ENCODE measurements at places on chromosomes 12 and 14. TPM values are rescaled to one million over a fixed set of nuclear protein-coding genes. Genes with fewer than 3 reads are reported as not detected.

GRCh38 chr12:6074427-6074826, 50.0 kb downstream of the VWF start:
- peak overlapping the region; percentile 75 for H3K27ac ChIP-seq
- H3K4me3 ChIP-seq = peak overlapping the region; percentile 49
- H3K4me1 ChIP-seq = peaks cover 31% of the 10 kb centered on the region
- peaks cover 26% of the 10 kb centered on the region for H3K27me3 ChIP-seq
- peak; percentile 40 for DNase-seq

The PLCZ1 gene
- not detected for total RNA-seq

The CIDEB gene
- 30.9 TPM for total RNA-seq

DNA sequence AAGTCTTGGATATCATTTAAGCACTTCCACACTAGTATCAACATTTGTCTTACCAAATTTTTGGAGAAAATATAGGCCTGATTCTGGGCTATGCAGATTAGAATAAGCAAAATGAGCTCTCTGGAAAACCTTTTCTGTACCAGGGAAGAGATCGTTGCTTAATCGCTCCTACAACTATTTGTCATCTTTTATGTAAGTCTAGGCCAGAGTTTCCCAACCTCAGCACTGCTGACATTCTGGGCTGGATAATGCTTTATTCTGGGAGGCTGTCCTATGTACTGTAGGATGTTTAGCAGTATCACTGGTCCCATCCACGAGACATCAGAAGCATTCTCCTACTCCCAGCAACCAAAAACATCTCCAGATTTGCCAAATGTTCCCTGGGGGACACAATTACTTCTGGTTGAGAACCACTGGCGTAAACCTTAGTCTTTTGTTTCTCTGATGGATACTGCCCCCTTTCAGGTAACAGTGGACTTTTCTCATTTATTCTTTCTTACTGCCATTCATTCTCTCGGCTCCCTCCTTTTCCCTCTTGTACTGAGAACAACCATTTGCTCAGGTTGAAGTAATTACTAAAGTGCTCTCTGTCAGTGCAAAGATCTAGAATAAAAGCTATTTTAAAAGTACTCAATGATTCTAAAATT, 316.9 kb upstream of the E2F7 start:
- H3K4me1 ChIP-seq = no peaks in the 10 kb centered on the region
- no peaks in the 10 kb centered on the region for H3K27me3 ChIP-seq
- no peaks in the 10 kb centered on the region for H3K36me3 ChIP-seq
- no peak for DNase-seq
- H3K27ac ChIP-seq = no peak overlapping the region

DNA sequence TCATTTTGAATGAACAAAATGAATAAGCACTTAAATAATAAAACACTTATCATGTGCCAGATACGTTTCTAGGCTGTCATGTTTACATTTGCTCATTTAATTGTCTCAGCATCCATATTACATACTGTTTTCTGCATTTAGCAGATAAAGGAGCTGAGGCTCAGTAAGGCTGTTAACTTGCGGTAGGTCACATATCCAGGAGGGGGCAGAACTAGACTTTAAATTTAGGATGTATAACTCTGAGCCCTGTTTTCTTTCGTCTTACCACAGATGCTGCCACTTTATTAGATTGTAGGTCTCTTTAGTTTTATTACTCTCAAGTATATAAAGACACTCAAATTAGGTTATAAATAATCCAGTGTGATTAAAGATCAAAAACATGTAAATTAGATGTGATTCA, 17.7 kb downstream of the IRAK4 start:
- no peak overlapping the region for H3K27ac ChIP-seq
- peaks cover 28% of the 10 kb centered on the region for H3K36me3 ChIP-seq
- peak; percentile 22 for DNase-seq
- H3K27me3 ChIP-seq = no peaks in the 10 kb centered on the region

GRCh38 chr14:74502236-74503019, 8.9 kb downstream of the ISCA2 start:
- H3K27ac ChIP-seq = no peak overlapping the region
- H3K27me3 ChIP-seq = peaks cover 2% of the 10 kb centered on the region
- peaks cover 8% of the 10 kb centered on the region for H3K4me1 ChIP-seq
- DNase-seq = peak; percentile 22
- H3K4me3 ChIP-seq = no peak overlapping the region
- H3K36me3 ChIP-seq = no peaks in the 10 kb centered on the region

GRCh38 chr14:55789406-55789805, 209.4 kb downstream of the KTN1 start:
- H3K36me3 ChIP-seq = no peaks in the 10 kb centered on the region
- DNase-seq = no peak
- H3K27ac ChIP-seq = no peak overlapping the region

DNA sequence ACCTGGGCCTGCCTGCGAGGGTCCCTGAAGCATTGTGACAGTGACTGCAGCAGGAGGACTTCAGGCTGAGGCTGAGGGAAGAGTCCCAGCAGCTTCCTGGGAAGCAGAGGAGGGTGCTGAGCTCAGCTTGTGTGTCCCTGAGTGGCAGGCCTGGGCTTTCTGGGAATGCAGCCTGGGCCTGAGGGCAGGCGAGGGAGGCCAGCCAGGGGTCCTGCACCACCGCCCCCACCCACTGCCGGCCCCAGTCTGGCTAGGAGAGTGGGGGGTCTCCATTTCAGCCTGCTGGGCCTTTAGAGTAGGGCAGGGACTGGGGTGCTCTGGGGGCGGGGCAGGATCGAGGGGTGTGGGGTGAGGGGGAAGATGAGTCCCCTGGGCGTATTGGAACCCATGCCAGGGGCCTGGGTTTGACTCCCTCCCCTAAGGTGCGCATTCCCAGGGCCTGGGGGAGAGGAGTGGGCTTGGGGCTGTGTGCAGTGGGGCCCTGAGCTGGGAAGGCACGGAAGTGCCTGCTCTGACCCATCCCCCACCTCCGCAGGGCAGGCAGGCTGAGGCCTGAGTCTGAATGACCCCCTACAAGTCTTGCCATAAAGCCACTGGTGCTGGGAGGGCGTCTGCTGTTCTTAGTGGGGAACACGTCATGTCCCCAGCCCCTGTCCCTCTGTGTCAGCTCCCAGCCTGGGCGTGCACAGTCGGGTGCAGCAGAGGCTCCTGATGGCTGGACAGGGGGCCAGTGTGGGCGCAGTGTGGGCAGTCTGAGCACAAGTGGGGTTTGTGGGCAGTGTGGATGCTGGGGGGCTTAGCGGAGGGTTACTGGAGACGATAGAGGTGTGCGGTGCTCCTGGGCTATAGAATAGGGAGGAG, 46.4 kb downstream of the KRT80 start:
- no peaks in the 10 kb centered on the region for H3K36me3 ChIP-seq
- no peaks in the 10 kb centered on the region for H3K27me3 ChIP-seq
- peak overlapping the region; percentile 0 for H3K27ac ChIP-seq
- H3K4me1 ChIP-seq = no peaks in the 10 kb centered on the region

- H3K27ac ChIP-seq = no peak overlapping the region
- peaks cover under 1% of the 10 kb centered on the region for H3K4me1 ChIP-seq
- H3K27me3 ChIP-seq = peaks cover 19% of the 10 kb centered on the region
Observed at GRCh38 chr12:94769047-94769420, 118.7 kb upstream of the TMCC3 start.
